Ascending aorta (tissue), 2 donors: ENCODE measurements at places on chromosomes 13 and 19.

DNA sequence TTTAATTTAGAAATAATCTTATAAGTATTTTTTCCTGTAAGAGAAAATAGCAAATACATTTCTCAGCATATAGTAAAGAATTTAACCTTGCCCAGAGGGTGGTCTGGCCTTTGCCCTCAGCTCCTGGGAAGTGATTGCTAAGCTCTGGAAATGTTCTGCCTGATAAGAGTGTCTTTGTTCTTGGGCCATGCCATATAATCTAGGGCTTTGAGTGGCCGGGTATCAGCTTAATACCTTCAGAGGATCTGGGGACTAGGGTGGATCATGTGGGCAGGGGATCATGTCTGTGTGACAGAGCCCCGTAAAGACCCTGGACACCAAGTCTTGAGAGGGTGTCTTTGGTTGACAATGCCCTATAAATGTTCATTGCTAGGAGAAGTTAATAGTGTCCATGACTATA lies 1032.4 kb upstream of the MIR17HG start:
- H3K27ac ChIP-seq: no peak overlapping the region
- DNase-seq: no peak
- no peak overlapping the region for H3K4me3 ChIP-seq
- H3K4me1 ChIP-seq: no peaks in the 10 kb centered on the region
- H3K36me3 ChIP-seq: no peaks in the 10 kb centered on the region

DNA sequence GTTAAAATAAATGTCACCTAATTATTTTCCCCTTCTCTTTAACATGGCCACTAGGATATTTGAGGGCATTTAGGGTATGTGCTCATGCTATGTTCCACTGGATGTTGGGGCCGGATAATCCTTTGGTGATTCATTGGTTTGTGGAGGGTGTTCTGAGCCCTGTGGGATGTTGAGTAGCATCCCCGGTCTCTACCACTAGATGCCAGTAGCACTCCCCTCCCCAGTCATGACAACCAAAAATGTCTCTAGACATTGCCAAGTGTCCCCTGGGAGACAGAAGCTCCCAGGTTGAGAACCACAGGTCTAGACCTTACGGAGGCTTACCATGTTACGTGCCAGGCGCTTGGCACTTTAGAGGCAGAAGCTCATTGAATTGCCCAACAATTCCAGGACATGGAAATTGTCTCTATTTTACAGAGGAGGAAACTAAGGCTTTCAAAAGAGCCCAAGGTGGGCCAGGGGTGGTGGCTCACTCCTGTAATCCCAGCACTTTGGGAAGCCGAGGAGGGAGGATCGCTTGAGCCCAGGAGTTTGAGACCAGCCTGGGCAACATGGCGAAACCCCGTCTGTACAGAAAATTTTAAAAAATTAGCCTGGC lies 14.1 kb downstream of the SHANK1 start:
- H3K27me3 ChIP-seq: no peaks in the 10 kb centered on the region
- H3K36me3 ChIP-seq: no peaks in the 10 kb centered on the region
- no peaks in the 10 kb centered on the region for H3K4me1 ChIP-seq

- H3K4me3 ChIP-seq: no peak overlapping the region
- no peaks in the 10 kb centered on the region for H3K36me3 ChIP-seq
These were observed 462.5 kb downstream of the DIAPH3 start for GRCh38 chr13:59701261-59701660.

GRCh38 chr13:45207319-45207718 lies 6.5 kb upstream of the KCTD4 start:
- peaks cover 5% of the 10 kb centered on the region for H3K4me1 ChIP-seq
- H3K27me3 ChIP-seq: no peaks in the 10 kb centered on the region
- peak overlapping the region; percentile 18 for H3K4me3 ChIP-seq
- no peak for DNase-seq

DNA sequence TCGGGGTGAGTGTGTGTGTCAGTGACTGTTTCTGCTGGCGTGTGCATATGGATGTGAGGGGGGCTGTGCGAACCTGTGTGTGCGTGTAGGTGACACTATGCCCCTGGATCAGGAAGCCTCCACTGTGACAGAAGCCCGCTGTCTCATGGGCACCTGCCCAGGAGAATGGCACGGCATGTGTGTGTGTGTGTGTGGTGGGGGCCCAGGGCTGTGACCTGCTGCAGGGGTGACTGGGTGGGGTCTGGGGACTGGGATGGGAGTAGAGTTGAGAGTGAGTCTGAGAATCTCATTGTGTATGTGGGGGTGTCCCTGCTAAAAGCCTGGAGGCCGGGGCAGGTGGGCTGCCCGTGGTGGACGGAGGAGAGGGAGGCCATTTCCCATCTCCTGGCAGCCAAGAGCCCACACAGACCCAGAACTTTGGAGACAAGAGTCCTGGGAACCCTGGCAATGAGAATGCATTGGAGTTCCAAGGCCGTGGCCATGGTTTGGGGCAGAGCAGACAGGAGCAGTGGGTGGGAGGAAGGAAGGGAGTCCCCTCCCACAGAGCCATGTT lies 6.4 kb upstream of the TPM4 start:
- H3K27ac ChIP-seq: peak overlapping the region; percentile 100
- peak overlapping the region; percentile 80 for H3K4me3 ChIP-seq
- H3K4me1 ChIP-seq: peaks cover 9% of the 10 kb centered on the region
- H3K27me3 ChIP-seq: no peaks in the 10 kb centered on the region
- peak; percentile 64 for DNase-seq
- H3K36me3 ChIP-seq: peaks cover 32% of the 10 kb centered on the region

DNA sequence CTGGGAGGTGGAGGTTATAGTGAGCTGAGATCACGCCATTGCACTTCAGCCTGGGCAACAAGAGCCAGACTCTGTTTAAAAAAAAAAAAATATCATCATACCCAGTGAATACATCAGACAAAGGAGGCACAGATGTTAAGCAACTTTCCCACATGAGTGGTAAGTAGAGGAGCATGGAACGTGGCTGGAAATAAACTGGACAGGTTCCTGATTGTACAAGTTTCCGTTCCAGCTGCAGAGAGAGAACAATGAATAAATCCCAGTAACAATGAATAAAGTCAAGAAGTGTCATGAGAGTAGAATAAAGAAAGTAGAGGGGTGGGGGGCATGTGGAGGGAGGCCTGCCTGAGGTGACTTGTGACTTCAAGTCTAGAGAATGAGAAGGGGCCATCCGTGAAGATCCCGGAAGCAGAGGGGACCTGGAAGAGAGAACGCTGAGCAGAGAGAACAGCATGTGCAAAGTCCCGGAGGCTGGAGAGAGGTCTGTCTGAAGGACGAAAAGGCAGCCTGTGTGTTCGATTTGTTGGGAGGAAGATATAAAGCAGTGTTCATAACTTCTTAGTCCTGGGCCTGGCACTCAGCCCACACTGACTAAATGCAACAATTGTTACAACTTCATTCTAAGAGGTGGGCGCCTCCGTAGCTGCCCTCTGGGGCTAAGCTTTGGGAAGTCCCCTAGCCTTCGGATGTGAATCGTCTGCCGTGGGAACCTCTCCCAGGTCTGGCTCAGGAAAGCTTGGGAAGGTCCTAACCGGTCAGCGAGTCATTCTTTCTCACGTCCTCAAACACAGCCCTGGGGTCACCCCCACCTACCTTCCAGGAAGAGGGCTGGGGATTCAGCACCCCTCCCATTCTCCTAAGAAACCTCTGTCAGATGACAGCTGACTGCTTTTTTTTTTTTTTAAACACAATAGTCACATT lies 15.3 kb upstream of the ARHGEF18 start:
- H3K36me3 ChIP-seq: no peaks in the 10 kb centered on the region
- H3K4me3 ChIP-seq: no peak overlapping the region
- no peaks in the 10 kb centered on the region for H3K27me3 ChIP-seq
- no peaks in the 10 kb centered on the region for H3K4me1 ChIP-seq
- no peak overlapping the region for H3K27ac ChIP-seq

DNA sequence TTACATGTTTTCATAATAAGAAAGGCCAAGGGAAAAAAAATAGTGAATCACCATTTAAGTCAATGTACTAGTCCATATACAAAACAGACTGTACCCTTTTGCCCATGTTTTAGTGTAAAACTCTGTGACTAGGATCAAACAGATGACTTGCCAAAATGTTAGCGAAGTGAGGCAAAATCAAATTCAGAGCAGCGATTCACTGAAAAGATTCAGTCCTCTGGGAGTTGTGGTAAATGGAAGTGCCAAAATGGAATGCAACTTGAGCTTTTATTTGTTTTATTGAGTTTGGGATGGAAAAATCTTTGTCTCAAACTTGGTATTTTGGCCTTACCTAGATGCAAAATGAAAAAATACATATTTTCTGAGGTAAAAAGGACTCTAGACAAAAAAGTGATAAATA lies 9.1 kb downstream of the CDADC1 start:
- H3K36me3 ChIP-seq: peaks cover 25% of the 10 kb centered on the region
- DNase-seq: no peak
- no peaks in the 10 kb centered on the region for H3K27me3 ChIP-seq
- no peaks in the 10 kb centered on the region for H3K4me1 ChIP-seq
- H3K4me3 ChIP-seq: no peak overlapping the region
- H3K27ac ChIP-seq: no peak overlapping the region

GRCh38 chr13:50707628-50708027 lies 135.9 kb downstream of the DLEU7 start:
- no peak overlapping the region for H3K4me3 ChIP-seq
- DNase-seq: no peak
- H3K27ac ChIP-seq: no peak overlapping the region
- no peaks in the 10 kb centered on the region for H3K27me3 ChIP-seq
- no peaks in the 10 kb centered on the region for H3K36me3 ChIP-seq
- H3K4me1 ChIP-seq: no peaks in the 10 kb centered on the region

GRCh38 chr13:36418022-36418805 lies 14.1 kb upstream of the CCNA1 start:
- no peak overlapping the region for H3K27ac ChIP-seq
- H3K4me3 ChIP-seq: no peak overlapping the region
- H3K27me3 ChIP-seq: no peaks in the 10 kb centered on the region
- no peaks in the 10 kb centered on the region for H3K4me1 ChIP-seq
- DNase-seq: no peak

DNA sequence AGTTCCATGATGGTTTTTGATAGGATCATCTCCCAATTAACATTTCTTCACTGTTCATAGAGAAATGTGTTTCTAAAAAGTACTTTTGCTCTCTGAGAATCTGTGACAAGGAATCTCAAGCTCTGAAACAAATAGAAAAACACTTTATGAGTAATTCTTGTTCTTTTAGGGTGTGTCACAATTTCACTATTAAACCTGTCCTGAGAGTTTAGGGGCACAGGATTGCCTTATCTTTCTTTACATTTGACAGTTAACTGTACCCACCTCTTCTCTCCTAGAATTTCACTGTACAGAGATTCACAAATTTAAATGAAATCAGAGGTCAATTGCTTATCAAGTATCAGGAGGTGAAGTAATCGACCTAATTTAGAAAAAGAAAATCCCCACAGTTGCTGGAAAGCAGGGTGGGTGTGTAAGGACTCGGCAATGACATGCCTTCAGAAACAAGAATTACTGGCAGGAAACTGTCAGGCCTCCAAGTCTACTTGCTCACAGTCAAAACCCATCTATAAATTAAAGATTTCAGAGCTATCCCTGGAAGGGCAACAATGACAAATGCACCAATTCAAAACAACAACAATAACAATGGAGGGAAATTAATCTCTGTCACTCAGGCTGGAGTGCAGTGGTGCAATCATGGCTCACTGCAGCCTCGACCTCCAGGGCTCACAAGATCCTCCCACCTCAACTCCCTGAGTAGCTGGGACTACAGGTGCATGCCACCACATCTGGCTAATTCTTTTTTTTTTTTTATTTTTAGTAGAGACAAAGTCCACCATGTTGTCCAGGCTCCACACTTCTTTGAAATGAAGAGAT lies 250.2 kb downstream of the ABCC4 start:
- no peaks in the 10 kb centered on the region for H3K4me1 ChIP-seq
- H3K4me3 ChIP-seq: no peak overlapping the region
- no peaks in the 10 kb centered on the region for H3K27me3 ChIP-seq
- no peak for DNase-seq
- H3K36me3 ChIP-seq: no peaks in the 10 kb centered on the region
- H3K27ac ChIP-seq: no peak overlapping the region
